Stimulated activated CD4-positive, alpha-beta T cell treated with anti-CD3 and anti-CD28 coated beads, Interleukin-15, amount 100 ng/mL, for 48 hours (primary cell): ENCODE measurements at places on chromosomes 7 and 10.

- no peak for DNase-seq
Measured at GRCh38 chr10:106947643-106948042, 216.9 kb downstream of the SORCS1 start.

- DNase-seq = no peak
Measured at GRCh38 chr7:50229964-50230363, 74.6 kb upstream of the IKZF1 start.

DNA sequence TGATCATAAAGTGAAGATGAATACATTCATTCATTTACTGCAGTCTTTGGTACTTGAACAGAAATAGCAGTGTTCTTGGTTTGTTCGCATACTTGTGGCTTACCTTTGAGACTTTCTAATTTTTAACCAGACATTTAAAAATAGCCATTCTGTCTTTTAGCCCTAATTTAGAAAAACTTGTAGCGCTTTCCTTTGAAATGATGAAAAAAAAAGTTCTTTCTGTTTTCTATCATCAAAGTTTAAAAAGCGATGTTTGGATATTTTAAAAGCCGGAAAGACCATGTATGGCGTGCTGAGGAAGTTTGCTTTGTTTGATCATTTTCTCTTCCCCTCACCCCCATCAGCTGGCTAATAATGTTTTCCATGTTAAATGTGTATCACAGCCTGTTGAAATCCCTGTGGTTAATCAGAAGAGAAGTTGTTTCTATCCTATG, 116.3 kb downstream of the CUX1 start:
- DNase-seq = no peak

GRCh38 chr10:126233182-126234148, 154.8 kb downstream of the ADAM12 start:
- DNase-seq = no peak

DNA sequence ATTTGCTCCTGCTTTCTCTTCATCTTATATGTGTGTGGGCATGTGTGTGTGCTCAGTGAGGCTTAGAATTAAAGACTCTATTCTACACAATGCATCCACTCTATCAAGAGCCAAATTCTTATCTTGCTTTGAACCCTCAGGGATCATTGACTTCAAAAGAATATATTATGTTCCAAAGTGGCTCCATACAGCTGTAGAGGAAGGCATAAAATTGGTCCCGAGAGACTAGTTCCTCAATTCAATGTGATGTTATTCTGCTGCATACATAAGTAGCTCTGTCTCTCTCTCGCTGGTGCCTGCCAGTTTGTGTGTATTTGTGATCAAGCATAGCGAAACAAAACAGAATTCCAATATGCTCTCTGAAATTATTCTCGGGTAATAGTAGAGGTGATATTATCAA, 997.9 kb upstream of the POT1 start:
- DNase-seq = no peak

GRCh38 chr10:116836902-116837523, 12.3 kb upstream of the ENO4 start:
- no peak for DNase-seq

DNA sequence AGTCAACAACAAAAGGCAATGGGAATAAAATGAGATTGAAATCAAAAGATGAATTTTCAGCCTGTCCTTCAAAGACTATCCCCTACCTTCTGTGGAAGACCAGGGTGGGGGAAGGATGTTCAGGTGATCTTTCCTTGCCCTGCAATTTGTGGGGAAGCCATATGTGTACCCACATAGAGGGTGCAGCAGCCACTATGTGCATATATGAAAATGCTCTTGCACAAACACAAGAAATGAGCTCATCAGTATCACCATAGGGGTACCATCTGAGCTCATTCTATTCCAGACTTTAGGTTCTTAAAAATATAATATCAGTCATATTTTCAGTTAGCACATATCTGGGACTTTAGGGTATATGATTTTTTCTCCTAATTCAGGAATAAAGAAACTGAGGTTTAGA, 17.7 kb downstream of the GIMAP5 start:
- DNase-seq = no peak

DNA sequence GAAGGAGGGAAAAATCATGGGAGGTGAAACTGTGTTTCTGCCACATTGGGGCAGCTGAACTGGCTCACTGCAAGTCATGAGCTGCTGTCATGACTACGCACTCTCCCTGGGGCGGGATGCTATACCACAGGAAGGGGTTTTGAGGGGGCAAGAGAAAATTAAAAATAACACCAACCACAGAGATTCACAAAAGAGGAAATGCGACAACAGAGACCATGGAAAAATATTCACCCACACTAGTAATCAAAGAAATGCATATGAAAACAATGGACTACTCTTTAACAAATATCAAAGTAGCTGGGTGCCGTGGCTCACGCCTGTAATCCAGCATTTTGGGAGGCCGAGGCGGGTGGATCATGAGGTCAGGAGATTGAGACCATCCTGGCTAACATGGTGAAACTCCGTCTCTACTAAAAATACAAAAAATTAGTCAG, 65.2 kb upstream of the TM9SF3 start:
- DNase-seq = no peak

DNA sequence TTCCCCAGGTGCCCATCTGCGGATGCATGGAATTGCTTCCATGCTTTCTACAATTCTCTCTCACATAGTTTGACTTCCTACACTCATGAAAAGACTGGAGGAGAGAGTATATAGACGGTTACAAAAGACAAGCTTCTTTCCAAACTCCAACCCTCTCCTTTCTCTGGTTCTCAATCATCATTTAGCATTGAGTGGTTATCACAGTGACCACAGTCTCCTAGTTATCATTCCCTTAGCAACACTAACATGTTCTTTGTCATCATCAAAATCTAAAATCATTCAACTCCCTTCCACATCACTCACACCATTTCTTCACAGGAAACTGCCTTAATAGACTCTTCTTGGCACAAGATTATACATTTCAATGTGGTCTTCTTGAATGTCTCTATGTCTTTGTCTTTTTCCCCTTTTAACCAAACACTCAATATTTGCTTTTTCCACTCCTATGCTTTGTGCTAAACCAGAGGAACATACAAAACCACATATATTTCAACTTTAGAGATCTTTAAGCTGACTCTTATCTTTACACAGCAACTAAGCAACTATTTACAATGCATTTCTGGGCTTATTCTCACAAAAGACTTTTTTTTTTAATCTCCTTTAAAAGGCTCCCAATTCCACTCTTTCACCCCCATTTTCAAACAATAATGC, 126.3 kb downstream of the CNOT4 start:
- no peak for DNase-seq

- no peak for DNase-seq
Measured at GRCh38 chr10:75100764-75101291, 10.6 kb upstream of the SAMD8 start.

DNA sequence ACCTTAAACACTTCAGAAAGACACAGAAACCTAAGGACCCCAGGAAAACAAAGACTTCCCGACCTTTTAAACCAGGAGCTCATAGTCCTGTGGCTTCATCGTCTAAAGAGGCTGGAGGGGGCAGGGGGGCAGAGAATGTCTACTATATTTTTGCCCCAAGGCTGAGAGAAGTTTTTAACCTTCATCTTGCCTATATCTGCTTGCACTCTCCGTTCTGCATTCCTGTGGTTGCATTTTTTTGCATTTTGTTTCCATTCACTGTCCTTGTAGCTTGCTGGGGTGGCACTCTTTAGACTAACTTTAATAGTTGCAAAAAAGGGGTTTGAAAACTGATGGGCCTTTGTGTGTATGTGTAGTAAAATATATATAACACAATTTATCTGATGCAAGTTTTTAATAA, 23.7 kb downstream of the PRKAR2B start:
- no peak for DNase-seq

GRCh38 chr10:97169911-97170693, 15.7 kb downstream of the SLIT1 start:
- no peak for DNase-seq

DNA sequence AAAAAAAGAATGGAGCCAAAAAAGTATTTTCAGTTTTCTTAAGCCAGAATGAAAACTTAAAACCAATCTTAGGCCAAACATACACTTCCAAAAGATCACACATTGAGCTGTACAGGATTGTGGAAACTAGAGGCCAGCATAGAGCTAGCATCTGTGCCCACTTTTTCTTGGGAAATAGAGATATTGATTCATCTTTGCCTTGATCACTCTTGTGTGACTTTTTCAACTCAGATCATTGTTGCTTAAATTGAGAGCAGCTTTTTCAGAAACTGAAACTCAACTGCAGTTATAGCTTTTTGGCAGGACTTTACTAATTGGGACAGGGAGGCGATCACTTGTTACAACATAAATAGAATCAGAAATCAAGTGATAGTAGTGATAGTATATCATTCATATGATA, 132.2 kb downstream of the PRKG1 start:
- no peak for DNase-seq

- DNase-seq = no peak
Measured at GRCh38 chr7:157009778-157010587, 480 bp downstream of the MNX1 start.

DNA sequence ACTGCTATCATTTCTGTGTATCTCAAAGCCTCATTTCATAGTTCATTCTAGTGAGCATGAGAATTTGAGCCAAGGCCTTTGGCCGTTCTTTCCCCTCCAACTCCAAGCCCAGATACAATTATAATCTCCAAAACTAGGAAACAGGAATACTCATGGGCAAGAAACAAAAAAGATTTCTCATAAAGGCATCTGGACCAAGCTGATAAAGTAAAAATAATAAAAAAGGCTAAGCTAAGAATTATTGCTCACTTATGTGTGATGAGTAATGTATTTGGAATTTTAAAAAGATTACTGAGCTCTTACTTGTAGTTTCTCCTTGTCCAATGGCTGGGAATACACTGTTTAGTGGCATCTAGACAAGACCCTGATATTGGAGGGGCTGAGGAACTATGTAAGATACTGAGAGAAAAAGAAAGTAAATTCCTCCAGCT, 196.4 kb upstream of the POM121L12 start:
- DNase-seq = no peak

GRCh38 chr10:119221201-119221600, 13.8 kb downstream of the GRK5 start:
- DNase-seq = no peak

GRCh38 chr7:140674899-140675701, 2.4 kb downstream of the ADCK2 start:
- DNase-seq = no peak
